Epithelial cell of proximal tubule (primary cell): ENCODE measurements at places on chromosomes 13 and 19.

- DNase-seq: no peak
These were observed 68.6 kb upstream of the IPO5 start for GRCh38 chr13:97884707-97885468.

DNA sequence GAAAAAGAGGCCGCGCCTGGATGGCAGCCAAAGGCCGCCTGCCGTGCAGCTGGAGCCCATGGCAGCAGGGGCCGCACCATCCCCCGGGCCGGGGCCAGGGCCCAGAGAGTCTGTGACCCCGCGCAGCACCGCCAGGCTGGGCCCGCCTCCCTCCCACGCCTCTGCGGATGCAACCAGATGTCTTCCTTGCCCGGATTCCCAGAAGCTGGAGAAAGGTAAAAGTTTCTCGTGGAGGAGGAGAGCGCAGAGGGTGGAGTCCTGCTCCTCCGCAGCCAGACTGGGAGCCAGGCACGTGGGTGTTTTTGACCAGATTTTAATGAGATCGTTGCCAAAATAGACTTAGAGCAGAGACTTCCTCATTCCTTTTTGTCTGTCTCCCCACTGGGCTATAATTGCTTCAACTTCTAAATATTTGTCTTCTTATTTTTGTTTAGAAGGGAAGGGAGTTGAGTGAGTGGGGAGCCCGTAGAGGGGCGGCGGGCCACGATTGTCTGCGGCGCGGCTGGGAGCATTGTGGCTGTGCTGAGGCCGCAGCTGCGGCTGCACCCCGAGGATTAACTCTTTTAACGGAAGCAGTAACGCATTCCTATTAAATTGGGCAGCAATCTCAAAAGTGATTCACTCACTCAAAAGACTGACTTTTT, 22.8 kb upstream of the NDUFS7 start:
- DNase-seq: no peak

DNA sequence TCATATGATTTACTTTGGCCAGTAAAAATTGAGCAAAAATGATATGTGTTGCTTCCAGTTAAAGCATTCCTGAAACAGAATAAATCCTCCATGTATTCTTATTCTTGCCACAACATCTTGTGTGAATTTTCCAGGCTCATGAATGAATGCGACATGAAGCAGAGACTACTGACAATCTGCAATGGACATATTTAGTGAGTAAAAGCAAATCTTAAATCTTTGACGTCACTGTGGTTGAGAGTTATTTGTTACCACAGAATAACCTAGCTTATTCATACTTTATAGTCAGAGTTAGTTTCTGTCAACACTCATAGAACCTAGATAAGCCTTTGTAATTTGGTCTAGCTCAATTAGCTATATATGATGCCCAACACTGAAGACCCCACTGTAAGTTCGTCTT, 1443.1 kb downstream of the PCDH9 start:
- DNase-seq: no peak

GRCh38 chr19:17615889-17616685, 60.6 kb downstream of the COLGALT1 start:
- no peak for DNase-seq

DNA sequence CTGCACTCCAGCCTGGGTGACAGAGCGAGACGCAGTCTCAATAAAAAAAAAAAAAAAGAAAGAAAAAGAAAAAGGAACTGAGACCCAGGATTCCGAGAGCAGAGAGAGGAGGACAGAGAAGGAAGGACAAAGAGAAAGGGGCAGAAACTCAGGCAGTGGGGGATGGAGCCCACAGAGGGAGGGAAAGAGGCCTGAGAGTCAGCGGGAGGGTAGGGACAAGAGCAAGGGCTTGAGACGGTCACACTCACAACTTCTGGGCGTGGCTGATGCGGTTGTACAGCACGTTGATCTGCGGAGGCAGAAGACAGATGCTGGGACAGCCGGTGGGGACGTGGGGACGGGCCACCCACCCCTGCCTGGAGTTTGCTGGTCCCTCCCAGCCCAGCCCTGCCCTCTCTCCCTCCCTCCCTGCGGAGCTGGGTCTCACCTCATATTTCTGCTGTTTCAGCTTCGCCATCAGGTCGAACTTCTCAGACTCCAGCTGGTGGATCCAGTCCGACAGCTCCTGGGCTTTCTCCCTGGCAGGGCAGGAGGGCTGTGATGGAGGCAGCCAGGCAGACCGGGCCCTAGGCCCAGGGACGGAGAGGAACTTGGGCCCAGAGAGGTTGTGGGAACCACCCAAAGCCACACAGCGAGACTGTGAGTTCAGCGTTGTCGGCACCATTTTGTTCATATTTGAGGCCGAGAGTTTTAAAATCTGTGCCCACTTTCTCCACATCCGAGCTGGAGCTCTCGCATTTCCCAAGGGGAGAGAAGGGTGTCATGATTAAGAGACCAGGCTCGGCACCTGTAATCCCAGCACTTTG, 15.2 kb downstream of the TNNT1 start:
- no peak for DNase-seq

- no peak for DNase-seq
These were observed 131.6 kb downstream of the COG6 start for GRCh38 chr13:39787086-39787487.

- no peak for DNase-seq
These were observed 45.6 kb upstream of the UBE2L5 start for GRCh38 chr13:30376426-30377311.

- DNase-seq: no peak
These were observed 1.3 kb downstream of the LRG1 start for GRCh38 chr19:4538601-4538954.

- no peak for DNase-seq
These were observed 357.1 kb downstream of the DCT start for GRCh38 chr13:94122300-94122915.

DNA sequence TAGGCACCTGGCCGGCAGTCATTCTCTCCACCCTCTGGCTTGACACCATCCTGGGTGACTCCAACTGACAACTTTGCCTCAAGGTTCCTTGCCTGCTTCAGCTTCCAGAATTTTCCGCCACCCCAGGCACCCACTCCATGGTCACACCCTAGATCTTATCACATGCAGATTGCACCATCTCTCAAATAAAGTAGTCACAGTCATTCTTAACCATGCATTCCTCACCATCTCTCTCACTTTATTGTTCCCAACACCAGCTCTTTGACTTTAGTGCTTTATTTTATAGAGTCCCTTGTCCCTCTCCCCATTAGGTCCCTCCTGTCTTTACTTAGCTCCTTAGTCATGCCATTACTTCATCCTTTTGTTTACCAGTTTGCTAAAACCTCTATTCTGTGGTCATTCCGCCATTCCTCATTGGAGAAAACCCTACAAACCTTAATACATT, 351.7 kb downstream of the SPRY2 start:
- DNase-seq: no peak

GRCh38 chr19:46753420-46754155, 7.3 kb upstream of the STRN4 start:
- DNase-seq: no peak
